MV-4-11 (cell line): ENCODE measurements at places on chromosomes 5 and 9.

GRCh38 chr5:79237740-79238560 lies 2.0 kb downstream of the JMY start:
- DNase-seq = no peak

DNA sequence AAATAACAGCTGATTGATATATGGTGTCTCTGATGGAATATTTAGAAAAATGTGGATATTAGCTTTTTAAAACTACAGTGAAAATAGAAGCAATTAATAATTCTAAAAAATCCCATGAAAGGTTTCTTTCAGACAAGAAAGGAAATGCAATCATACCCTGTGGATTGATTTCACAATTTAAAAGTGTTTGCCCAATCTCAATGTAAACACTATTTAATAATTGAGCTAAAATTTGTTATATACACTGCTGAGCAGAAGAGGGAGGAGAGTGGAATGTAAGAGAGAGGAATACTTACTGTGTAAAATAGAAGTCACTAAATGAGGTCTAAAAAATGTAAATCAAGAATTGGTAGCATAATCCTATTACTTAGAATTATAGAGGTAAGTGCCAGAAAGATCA lies 76.9 kb downstream of the FEM1C start:
- no peak for DNase-seq

DNA sequence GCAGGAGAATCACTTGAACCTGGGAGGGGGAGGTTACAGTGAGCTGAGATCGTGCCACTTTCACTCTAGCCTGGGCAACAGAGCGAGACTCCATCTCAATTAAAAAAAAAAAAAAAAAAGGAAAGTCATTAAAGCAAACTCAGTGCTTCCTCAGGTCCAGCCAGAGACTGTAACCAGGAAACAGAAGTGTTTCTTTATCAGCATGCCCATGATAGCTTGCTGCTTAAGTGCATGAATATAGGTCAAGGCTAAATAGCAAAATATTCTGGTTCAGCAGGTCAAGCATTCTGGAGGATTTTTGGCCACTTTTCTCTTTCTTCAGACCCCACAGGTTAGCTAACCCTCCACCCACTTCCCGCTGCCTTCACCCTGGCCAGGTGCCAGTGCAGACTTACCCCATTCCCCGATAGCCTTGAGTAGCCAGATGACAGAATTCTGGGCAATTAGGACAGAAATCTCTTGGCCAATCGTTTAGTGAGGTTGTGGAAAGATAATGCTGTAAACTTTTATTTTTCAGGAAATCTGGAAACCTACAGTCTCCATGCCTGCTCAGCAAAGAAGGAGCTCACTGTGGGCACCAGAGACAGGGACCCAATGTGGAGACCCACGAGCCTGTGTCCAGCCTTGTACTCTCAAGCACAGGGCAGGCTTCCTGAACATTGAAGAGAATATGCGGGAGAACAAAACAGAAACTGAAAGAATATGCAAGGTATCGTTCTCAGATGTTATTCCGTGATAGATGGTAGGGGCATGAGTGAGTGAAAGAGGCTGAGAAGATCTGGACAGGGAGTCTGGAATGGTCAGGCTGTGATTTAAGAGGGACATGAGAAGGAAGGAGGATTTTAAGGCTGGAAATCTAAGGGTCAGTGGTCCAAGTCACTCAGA lies 4.2 kb upstream of the UGT3A2 start:
- DNase-seq = no peak

DNA sequence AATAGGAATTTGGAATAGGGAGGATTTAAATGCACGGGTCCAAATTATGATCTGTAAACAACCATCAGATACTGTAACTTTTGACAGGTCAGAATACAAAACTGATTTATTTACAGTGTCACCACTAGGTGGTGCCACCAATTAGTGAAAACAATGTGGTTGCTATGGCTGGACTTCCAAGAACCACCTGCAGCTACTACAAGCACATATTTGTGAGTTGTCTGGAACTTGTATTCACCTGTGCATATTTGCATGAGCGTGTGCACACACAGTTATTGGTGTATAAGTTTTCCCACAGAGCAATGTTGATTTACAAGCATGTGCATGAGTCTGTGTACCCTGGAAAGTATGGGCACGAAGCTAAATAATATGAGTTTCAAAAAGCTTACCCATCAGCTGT lies 3.0 kb upstream of the HRCT1 start:
- peak; percentile 40 for DNase-seq

GRCh38 chr5:68343421-68343826 lies 127.9 kb downstream of the PIK3R1 start:
- no peak for DNase-seq

DNA sequence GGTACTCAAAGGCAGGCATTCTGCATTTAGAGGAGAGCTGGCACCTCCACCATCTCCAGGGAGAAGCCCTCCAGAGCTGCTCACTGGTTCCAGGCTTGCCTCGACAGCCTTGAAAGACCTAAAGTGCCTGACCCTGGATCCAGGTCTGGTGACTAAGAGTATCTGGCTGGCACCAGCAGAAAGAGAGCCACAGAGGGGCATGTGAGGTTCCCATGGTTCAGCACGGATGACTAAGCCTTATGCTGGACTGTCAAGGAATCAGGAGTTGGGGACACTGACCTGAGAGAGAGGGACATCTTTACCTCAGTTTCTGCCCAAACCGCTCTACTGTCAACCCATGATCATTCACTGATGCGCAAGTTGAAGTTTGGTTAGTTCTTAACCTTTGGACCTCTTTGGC lies 3.0 kb downstream of the ACTL7A start:
- no peak for DNase-seq

GRCh38 chr5:133824661-133825254 lies 143.7 kb downstream of the C5orf15 start:
- DNase-seq = no peak

GRCh38 chr9:111094433-111094924 lies 56.2 kb upstream of the LPAR1 start:
- peak; percentile 98 for DNase-seq

DNA sequence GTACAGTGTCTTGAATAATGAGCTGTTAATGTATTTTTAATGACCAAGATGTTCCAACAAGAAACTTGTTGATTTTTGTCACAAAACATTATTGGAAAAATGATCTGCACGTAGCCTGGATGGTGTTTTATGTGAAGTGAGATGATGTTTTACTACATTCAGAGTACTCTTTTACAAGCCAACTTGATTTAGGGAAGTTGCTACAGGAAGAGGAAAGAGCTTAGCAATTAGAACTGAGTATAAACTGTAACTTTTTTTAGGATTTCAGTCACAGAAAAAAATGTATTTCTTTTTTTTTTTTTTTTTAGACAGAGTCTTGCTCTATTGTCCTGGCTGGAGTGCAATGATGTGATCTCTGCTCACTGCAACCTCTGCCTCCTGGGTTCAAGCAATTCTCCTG lies 113.6 kb upstream of the ADRA1B start:
- peak; percentile 76 for DNase-seq

DNA sequence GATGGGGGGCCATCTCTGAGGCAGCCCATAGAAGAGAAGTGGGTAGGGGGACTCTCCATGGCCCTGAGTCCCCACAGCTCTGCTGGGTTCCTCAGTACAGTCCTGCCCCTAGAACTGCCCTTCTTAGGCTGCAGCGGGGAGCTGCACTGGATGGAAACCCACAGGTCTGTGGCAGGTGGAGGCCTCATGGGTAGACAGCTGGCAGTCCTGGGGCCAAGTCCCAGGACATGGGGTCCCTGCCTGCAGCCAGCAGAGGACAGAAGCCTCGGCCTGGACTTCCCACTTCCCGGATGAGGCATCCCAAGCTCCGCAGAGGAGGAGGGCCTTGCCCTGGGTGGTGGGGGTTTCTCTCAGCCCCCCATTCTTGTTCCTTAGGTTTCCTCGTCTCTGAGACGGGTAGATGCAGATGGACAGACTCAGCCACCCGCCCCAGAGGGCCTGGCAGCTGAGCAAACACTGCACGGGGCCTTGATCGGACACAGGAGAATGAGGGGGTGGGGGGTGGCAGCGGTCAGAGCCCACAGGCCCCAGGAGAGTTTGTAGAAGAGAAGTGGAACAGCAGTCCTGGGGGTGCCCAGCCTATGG lies 153.8 kb downstream of the C9orf50 start:
- DNase-seq = no peak

DNA sequence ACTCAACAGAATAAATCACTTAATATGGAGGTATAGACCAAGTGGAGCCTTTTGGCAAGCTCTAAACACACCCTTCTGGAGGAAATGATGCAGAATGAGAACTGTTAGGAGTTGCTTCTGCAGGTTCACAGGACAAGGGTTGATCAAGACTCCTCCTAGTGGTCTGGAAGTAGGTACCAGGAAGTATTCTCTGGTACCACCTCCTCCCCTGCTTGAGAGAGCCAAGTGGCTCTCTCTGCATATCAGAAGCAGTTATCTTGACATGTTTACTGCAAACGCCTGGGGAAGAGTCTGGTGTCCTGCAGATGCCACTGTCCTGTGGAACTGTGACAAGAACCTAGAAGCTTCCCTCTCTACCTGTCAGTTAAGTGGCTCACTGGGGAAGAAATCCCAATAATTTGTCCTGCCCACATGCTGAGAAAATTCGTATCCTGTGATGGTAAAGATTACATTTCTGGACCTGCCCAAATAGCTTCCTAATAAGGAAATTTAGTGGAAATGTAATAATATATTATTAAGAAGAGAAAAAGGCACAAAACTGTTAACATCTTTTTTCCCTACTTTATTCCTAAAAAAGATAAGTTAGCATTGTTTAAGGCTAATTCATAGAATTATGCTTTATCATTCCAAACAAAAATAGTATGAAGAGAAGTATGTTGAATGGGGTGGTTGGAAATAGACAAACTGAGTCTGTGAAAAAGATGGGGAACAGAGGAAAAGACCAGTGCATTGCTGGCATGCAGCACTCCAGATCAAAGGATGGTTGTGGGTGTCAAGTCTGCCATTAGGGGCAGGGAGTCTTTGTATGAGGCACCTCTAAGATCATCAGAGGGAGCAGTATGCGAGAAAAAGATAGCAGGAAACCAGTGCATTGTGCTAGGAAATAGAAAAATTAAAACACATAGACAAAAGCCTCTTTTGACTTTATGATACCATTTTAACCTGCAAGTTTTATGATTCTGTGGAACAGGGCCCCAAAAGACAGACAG lies 118.8 kb downstream of the CDC42SE2 start:
- peak; percentile 80 for DNase-seq

DNA sequence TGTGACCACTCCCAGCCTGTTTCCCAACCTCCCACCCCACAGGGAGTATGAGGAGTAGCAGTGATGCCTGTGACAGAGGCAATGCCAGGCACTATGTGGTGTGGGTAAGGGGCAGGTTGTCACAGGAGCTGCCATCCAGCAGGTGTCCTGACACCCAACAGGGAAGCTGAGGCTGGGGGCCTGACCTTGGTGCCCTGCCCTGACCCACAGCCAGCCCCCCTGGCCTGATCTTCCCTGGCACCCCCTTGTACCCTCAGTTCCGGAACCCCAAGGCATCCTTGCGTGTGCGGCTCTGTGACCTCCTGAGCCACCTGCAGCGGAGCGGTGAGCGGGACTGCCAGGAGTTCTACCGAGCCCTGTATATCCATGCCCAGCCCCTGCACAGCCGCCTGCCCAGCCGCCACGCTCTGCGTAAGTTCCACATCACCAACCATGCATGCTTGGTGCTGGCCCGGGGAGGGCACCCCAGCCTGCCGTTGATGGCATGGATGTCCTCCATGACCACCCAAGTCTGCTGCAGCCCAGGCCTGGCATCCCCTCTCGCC lies 14.4 kb downstream of the CARD19 start:
- DNase-seq = no peak

DNA sequence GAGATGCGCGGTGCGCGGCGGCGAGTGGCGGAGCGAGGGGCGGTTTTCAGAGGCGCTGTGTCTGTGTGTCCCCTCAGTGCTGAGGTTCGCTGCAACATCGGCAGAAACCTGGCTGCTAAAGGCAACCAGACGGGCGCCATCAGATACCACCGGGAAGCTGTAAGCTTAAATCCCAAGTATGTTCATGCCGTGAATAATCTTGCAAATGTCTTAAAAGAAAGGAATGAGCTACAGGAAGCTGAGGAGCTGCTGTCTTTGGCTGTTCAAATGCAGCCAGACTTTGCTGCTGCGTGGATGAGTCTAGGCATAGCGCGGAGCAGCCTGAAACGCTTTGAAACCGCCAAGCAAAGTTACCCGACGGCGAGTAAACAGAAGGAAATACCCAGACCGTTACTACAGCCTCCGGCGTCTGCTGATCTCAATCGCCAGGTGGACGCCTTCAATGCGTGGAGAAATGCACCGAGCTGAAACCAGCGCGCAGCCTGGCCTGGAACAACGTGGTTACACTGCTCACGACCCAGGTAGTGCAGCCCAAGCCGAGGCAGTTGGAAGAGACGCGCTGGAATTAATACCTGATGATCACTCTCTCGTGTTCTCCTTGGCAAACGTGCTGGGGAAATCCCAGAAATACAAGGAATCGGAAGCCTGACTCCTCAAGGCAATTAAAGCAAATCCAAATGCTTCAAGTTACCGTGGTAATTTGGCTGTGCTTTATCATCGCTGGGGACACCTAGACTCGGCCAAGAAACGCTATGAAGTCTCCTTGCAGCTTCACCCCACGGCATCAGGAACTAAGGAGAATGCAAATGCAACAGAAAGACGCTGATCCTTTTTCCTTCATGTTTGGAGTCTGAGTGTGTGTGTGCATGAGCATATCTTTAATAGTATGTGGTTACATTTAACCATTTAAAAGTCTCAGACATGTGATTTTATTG lies 15.9 kb downstream of the OR2V1 start:
- DNase-seq = no peak

DNA sequence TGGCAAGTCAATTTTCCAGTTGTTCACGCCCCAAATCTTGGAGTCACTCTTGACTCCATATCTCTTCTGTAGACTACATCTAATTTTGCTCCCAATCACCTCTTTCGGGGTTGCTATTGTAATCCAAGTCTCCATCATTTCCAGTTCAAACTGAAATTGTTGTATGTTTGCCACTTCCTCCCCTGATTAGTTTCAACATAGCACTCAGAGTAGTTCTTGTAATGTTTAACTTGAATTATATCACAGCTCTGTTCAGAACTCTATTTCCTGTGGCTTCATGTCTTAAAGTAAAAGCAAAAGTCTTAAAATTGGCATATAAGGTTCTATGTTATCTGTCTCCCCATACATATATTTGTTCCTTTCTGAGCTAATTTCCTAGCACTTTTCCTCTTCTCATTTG lies 348.5 kb upstream of the RIOK2 start:
- DNase-seq = peak; percentile 67

- DNase-seq = no peak
Observed at GRCh38 chr5:142748132-142748531, 22.0 kb upstream of the ARHGAP26 start.

DNA sequence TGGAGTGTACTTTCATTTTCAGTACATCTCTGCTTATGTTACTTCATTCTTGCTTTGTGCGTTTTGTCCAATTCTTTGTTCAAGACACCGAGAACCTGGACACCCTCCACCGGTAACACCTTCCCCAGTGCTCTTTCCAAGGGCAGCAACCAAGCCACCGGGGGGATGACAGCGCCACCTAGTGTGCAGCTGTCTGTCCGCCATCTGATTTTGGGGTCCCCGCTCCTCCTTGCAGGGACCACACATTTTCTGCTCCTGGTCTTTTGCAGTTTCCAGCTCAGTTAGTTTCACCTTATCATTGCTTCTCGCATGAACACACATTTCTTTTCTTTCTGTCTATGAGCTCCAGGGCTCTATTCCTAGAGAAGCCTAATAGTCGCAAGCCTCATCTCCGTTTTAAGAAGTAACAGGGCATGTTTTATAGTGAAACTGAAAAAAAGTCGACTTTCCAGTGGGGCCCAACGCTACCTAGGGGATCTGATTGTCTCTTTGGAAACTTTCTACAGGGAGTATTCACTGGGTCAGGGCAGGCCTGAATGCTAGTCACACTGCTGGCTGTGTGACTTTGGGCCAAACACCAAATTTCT lies 152.1 kb downstream of the FSTL4 start:
- no peak for DNase-seq

- DNase-seq = peak; percentile 56
Observed at GRCh38 chr9:126354887-126355770, 28.5 kb downstream of the MVB12B start.

- no peak for DNase-seq
Observed at GRCh38 chr5:17283121-17283415, 65.6 kb downstream of the BASP1 start.
